ENCODE measurements at places on chromosomes 4 and X.

- no peak for DNase-seq
Measured at GRCh38 chrX:151984902-151985301, 10.4 kb upstream of the GABRE start.

- no peak for DNase-seq
Measured at GRCh38 chr4:152944666-152945320, 8.7 kb downstream of the FHDC1 start.

- DNase-seq: peak; percentile 44
Measured at GRCh38 chr4:79528241-79528706, 120.2 kb upstream of the GK2 start.

GRCh38 chrX:97405031-97405660 lies 521.4 kb downstream of the RPA4 start:
- no peak for DNase-seq

DNA sequence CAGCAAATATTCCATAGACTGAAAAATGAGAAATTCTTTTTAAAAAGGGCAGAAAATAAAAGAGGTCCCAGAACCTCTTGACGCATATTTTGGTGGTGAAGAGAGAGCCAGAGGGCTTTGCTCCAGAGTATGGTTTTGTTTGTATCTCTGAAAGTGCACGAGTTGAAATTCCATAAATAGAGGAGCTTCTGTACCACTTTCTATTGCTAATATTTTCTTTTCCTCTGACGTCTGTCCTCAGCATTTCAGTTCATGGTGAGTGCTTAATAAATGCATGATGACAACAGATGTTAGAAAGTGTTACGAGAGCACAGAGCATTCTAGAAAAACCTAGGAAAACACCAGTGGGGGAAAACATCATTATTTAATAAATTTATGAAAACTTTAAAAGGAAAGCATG lies 145.6 kb downstream of the AMELX start:
- DNase-seq: no peak

- DNase-seq: no peak
Measured at GRCh38 chr4:94714365-94715160, 43.2 kb upstream of the BMPR1B start.

GRCh38 chr4:82521283-82521682 lies 40.5 kb downstream of the TMEM150C start:
- no peak for DNase-seq

DNA sequence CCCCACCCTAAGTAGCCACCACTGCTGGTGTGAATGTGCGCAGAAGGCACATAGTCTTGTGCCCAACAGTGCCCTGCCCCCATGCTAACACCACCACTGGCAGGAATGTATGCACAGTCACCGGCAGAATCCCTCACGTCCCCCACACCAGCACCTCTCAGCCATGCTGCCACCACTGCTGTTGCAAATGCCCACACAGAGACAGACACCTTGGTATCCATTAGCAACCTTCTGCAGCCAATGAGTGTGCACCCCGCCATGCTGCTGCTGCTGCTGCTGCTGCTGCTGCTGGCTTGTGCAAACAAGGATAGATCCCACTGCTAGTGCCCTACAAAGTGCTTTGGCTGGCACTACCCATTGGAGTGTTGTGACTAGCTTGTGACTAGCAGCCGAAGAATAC lies 52.4 kb upstream of the MMAA start:
- no peak for DNase-seq

GRCh38 chr4:139840773-139841172 lies 175.2 kb downstream of the MGST2 start:
- no peak for DNase-seq

DNA sequence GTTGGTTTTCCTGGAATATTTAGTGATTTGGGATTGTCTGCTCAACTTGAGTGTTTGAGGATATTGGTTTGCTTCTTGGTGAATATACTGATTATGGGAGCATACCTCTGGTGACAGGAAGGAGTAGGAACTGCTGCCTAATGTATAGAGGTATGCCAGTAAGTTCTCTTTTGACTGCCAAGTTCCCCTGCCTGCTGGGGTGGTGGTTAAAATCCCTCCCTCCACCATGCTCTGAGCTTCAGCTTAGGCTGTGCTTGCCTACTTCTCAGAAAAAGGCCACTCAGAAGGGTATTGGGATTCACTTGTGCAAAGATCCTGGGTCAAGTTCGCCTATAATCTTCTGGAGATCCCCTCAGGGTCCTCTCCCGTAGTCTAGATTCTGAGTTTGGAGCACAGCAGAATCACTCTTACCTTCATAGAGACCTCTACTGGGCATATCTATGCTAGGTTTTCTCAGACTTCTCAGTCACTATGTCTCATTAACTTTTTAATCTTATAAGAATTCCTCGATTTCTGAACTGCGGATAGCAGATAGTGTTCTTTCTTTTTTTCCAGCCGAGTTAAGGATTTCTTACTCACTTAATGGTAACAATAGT lies 44.7 kb upstream of the DCK start:
- no peak for DNase-seq

DNA sequence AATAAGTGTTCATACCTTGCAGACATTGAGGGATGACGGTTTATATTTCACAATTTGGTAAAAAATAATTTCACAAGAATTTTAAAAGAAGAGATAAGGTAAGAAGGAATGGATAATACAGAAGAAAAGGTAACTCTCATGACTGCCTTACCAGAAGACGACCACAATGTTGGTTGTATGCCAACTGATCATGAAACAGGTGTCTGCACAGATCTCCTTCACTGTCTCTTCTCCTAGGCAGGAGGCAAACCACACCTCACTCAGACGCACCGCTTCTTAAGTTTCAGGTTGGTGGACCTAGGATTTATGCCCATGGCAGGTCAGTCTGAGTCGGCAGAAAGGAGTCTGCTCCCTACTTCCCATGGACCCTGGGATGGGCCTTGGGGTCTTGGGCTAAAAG lies 177.2 kb downstream of the VSIG4 start:
- DNase-seq: no peak

DNA sequence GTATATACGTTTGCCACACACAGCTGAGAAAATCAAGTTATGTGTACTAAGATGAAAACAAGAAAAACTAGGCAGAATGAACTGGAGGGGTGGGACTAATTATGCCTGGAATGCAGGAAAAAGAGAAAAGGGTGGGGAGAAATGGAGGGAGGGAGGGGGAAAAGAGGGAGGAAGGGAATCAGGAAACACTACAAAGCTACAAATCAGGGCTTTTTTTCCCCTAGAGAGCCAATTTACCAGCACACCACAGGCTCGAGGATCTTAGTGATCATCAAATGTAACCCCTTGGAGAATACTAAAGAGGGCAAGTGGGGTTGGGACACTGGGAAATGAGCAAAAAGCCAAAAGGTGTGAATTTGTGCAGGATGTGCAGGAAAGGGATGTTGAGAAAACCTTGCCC lies 451.9 kb downstream of the SMARCA1 start:
- DNase-seq: no peak

- DNase-seq: no peak
Measured at GRCh38 chr4:188780686-188781085, 641.4 kb downstream of the TRIML1 start.

DNA sequence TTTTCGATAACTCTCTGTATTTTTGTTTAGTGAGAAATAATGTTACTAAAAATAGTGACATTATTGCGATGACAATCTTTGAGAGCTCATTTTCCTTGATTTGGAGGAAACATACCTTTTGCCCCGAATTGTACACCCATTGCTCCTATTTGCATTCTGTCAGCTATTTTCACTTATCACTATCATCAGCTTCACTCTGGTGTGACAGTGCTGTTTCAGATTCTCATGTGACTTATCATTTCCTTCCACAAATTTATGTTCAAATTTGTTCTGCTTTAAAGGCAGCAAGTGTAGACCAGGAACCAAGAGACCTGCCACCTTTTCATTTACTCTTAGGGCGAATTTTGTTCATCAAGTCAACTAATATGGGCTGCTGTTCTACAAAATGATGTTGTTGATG lies 179.4 kb downstream of the RBM46 start:
- no peak for DNase-seq

- DNase-seq: no peak
Measured at GRCh38 chr4:17511051-17511450, 839 bp downstream of the QDPR start.

DNA sequence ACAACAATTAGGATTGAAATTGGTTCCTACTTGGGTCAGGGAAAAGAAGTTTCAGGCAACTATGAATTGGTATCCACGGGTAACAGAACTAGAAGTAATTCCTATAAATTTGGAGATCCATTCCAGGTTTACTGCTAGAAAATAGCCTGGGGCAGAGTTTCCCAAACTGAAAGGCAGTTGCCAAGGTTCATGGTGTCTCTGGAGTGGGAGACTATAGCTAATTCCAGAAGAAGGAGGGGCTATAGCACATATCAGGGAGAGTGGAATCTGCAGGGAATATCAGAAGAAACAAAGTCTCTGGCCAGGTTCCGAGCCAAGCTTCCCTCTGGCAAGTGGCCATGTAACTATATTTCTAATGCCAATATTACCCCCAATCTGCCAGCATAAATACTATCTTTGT lies 166.3 kb downstream of the GALNTL6 start:
- DNase-seq: no peak

GRCh38 chr4:40204507-40205258 lies 7.9 kb downstream of the RHOH start:
- no peak for DNase-seq

- no peak for DNase-seq
Measured at GRCh38 chrX:805103-805670, 174.6 kb downstream of the SHOX start.

GRCh38 chrX:136065044-136065671 lies 79.9 kb downstream of the SLC9A6 start:
- no peak for DNase-seq

DNA sequence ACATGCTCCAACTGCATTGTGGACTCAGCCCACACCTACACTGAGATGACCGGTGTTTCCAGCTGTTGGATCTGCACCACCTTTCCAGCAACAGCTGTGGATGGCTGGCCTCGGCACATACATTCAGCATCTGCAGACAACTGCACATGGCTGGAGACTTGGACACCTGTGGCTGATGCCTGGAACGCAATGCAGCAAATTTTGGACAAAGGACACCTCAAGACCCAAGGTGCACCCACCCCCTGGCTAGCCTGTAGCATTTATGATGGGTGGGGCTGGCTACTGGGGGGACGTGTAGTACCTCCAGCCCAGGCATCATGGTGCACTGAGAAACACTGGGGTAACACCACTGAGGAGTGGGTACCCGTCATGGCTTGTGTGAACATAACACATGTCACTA lies 57.3 kb upstream of the CCDC149 start:
- no peak for DNase-seq

- DNase-seq: no peak
Measured at GRCh38 chr4:52701207-52701606, 42.1 kb upstream of the USP46 start.

GRCh38 chr4:143773998-143774895 lies 73.8 kb upstream of the FREM3 start:
- peak; percentile 20 for DNase-seq

GRCh38 chrX:9476810-9477575 lies 12.1 kb downstream of the TBL1X start:
- DNase-seq: no peak

DNA sequence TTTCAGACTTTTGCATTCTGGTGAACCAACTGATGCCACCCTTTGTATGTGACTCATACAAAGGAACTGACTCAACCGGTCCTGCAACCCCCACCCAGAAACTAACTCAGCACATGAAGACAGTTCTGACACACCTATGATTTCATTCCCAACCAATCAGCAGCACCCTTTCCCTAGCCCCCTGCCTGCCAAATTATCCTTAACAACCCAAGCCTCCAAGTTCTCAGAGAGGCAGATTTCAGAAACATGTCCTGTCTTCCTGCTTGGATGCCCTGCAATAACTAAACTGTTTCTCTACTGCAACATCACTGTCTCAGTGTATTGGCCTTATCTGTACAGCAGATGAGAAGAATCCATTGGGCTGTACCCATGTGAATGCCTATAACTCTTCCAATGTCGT lies 284.7 kb downstream of the CAMK2D start:
- peak; percentile 68 for DNase-seq

- DNase-seq: no peak
Measured at GRCh38 chr4:28845158-28845557, 1875.0 kb upstream of the PCDH7 start.

DNA sequence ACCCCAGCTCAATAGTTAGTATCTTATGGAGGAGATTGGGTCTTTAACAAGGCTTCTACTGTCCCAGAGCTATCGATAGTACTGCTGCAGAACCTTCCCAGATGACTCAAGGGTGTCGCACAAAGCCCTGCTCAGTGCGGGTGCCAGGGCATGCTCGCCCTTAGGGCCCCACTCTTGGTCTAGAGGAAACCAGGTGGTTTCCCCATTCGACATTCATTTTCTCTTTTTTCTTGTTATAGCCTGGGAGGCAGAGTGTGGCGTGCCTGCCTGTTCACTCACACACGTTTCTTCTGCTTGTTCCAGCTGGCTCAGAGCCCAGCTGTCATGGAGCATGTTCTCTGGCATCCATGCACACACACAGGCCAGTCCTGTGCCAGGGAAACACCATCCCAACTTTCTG lies 144.5 kb downstream of the SMIM20 start:
- peak; percentile 63 for DNase-seq

GRCh38 chr4:8409264-8410065 lies 31.1 kb downstream of the ACOX3 start:
- DNase-seq: no peak

- no peak for DNase-seq
Measured at GRCh38 chr4:181646864-181647263, 596.3 kb upstream of the TENM3 start.

DNA sequence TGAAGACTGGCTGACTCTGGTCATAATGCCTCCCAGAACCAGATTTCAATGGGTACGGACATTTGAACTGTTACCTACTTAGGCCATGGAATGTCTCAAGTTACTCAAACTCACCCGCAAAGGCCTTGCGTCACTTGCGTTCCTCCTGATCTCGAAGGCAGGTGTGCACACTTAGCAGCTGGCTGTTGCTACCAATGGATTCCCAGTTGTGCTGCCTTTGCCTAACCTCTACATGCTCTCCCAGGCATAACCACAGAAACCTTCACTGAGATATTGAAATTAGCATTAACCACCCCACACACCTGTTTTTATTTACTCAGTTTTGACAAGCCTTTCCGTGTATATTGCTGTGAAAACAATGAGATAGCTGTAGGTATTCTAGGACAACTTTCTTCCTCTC lies 2.8 kb downstream of the ERVMER34-1 start:
- DNase-seq: no peak

DNA sequence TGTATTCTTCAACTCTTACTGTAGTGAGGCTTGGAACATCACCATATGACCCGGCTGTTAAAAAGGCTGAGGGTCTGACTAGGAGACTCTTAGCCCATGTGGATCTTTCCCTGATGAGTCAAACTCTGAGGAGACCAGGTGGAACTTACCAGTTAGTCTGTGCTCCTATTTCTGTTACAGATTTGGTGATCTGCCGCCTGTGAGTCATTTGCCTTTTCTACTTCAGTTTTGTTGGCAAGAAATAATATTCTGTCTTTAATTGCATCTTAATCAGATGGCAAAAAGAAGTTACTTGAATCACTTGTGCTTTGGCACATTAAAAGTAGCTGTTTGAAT lies 48.4 kb downstream of the MTM1 start:
- DNase-seq: no peak
